ENCODE measurements at places on chromosomes 2 and 18.

GRCh38 chr2:218374795-218375194 lies 7.3 kb upstream of the SLC11A1 start:
- DNase-seq, result no peak

DNA sequence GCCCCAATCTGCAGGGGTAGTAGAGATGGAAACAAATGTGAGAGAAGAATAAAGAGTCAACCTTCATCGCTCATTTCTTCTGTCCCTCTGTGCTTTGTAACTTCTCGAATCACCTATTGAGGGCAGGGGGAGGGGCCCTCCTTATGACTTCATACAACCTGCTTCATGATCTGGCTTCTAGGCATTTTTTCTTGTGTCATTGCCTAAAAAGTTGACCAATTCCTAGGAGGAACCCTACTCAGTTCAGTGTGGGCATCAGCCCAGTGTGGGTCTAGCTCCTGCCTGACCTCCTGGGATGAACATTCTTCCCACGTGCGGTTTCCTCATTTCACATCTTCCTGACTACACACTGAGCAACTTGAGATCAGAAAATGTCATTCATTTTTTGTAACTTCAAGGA lies 46.3 kb upstream of the CREB1 start:
- no peak for DNase-seq

- DNase-seq, result no peak
Measured at GRCh38 chr18:8809514-8809913, 104.2 kb downstream of the MTCL1 start.

DNA sequence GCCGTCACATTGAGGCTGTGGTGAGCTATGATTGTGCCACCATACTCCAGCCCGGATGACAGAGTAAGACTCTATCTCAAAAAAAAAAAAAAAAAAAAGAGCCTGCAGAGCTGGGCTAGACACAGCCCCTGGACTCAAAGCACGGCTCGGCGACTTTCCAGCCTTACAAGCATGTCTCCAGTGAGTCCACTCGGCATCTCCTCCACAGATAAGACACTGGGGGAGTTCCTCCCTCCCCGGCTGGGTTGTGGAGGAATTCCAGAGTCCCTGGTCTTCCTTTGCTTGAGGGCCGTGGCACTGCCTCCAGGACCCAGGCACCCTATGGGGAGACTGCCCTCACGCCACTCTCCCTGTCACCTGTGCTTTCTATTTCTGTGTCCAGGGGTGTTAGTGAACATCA lies 30.9 kb upstream of the RPL31 start:
- no peak for DNase-seq

GRCh38 chr2:19228715-19229114 lies 129.7 kb downstream of the OSR1 start:
- no peak for DNase-seq

GRCh38 chr2:101041413-101041812 lies 39.3 kb downstream of the RPL31 start:
- no peak for DNase-seq

DNA sequence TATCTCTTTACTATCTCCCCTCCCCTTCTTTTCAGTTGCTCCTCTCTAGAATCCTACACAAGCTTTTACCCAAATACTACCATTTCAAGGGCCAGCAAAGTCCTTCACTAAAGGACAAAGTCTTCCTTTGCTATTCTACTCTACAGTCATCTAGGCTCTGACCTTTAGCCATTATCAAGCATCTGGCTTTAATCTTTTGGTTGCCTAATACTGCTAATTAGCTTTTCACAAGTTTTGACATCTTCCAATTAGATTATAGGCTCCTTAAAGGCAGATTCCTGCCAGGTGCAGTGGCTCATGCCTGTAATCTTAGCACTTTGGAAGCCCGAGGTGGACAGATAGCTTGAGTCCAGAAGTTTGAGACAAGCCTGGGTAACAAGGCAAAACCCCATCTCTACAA lies 194.4 kb downstream of the SH3BP4 start:
- no peak for DNase-seq

DNA sequence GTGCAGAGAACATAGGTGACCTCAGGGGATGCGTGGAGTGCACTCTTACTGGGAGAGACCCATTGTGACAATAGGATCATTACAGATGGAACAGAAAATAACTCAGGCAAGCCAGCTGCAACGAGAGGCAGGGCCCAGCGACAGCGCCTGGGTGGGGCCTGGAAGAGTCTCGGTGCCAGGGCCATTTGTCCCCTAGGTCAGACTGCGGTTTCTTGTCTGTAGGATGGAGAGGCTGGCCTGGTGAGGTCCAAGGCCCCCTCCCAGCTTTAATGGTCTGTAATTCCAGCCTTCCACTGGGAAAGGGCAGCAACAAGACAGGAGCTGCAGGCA lies 208.6 kb upstream of the APCDD1 start:
- no peak for DNase-seq

GRCh38 chr18:61742565-61743429 lies 150.0 kb downstream of the RNF152 start:
- DNase-seq, result no peak

GRCh38 chr2:42566025-42566424 lies 2.4 kb upstream of the MTA3 start:
- no peak for DNase-seq

DNA sequence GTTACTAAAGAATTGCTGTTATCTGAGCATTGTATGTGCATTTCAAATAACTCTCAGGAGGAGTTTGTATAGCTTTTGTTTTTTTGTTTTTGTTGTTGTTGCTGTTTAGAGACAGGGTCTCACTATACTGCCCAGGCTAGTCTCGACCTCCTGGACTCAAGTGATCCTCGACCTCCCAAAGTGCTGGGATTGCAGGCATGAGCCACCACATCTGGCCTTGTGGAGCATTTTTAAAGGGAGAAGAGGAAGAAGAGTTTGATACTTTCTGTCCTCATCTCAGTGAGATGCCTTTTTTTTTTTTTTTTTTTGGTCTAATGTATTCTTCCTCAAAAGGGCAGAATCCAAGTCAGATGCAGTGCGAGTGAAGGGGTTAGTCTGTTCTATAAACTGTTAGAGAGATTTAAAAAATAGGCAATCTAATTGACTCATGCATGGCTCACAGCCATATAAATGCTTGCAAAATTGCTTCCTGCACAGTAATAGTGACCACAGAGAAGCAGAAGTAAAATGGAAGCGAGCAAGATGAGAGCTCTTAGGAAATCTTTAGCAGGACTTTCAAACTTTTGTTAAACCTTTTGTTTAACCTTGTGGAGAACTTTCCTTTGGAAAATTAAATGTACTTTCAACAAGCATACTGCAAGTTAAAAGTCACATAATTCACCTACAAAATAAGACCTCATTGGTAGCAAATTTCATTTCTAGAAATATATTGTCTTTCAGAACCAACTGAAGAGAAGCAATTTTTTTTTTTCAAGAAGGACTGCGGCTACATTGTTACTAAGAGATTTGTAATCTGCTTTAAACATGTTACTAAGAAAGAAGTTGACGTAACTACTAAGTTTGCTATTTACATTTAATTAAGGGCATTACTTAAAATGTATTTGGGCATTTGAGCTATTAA lies 52.3 kb upstream of the ROCK1 start:
- no peak for DNase-seq

DNA sequence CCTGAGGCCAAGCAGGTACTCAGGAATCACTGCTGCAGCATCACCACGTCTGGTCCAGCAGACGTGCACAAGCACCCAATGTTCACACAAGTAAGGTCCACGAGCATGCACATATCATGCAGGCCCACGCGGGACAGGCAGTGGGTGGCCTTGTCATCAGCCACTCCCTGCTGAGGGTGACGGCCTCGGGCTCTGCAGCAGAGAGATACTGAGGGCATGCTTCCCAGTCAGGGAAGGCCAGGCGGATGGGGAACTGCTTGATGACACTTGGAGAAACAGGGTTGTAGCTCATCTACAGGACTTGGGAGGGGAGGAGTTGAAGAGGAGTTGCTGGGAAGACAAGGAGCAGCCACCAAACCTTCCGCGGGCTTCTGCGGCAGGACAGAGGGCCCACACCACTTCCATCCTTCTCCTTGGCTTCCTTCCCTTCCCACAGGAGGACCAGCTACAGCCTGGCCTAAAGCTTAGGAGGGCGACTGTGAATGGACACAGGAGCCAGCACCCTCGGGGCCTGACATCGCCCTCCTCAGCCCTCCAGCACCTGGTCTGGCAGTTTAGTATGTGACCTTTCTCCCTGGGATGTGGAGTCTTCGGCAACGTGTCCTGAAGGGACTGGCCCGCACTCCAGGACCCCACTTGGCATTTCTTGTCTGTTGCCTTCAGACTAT lies 15.2 kb downstream of the MFSD2B start:
- DNase-seq, result no peak

GRCh38 chr18:59385191-59385590 lies 26.1 kb upstream of the LMAN1 start:
- no peak for DNase-seq

- DNase-seq, result no peak
Measured at GRCh38 chr18:45006934-45007333, 326.2 kb downstream of the SETBP1 start.

GRCh38 chr2:229653531-229653930 lies 60.8 kb downstream of the DNER start:
- no peak for DNase-seq

DNA sequence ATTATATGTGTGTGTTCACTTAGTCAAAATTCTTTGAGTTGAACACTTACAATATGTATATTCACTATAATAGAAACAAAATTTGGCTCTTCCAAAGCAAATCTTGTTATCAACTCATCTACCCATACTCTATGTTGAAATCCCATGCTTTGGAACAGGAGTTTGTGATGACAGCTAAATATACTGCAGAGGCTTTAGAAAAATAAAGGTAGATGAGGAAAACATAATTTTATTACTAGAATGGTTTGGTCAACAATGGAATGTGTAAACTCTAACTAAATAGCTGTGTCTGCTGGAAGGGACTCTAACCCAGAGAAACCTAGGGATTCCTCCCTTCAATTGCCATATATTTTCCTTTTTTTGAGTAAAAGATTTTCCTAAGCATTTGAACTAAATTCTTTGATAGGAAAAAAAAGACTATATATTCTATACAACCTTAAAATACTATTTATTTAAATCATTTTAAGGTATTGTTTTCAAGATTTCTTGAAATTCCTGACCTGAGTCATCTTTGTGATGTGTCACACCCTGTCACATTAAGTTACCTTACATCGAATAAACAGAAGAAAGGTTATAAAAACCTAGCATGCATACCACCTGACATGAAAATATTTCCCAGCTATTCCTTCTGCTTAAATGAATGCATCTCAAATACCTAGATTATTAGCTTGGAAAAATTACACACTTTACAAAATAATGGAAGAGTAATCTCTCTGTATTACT lies 175.5 kb downstream of the OTX1 start:
- DNase-seq, result no peak

- DNase-seq, result peak; percentile 10
Measured at GRCh38 chr2:162244541-162245031, 1.3 kb upstream of the FAP start.

DNA sequence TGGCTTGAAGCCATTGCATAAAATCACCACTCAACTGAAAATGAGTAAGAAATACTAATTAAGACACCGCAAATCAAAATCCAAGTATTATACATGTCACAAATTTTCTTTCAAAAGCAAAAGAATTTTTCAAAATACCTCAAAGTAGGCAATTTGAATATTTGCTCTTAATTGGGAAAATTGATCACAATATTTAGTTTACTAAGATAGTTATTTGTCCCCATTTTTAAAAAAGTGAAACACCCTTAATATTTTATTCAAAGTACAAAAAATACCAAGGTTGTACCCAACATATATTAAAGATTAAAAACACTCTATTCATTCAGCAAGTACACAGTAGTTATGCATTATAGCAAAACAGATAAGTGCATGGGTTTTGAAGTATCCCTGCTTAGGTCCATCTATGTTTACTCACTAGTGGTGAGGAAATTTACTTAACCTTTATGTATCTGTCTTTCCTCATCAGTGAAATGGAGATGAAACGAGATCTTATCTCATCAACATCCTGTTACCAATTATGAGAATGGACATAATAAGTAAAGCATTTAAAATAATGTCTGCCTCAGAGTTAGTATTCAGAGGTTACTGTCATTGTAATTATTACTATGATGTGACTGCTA lies 35.1 kb downstream of the VPS54 start:
- DNase-seq, result no peak

DNA sequence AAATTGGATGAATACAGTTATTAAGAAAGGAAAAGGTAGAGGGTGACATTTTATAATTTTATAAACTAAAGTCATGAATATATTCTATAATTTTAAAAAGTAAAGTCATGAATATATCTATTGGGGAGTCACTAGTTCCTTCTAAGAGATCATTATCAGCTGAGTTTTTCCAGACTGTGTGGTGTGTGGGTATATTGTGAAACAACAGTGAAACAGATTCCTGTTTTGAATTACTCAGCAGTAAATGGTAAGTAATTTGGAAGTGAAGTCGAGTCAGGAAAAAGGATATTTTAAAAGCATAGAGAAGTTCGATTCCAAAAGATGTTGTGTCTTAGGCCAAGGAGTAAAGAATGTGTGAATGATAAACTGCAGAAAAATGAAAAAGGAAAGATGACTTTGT lies 1018.2 kb upstream of the NXPH2 start:
- no peak for DNase-seq

DNA sequence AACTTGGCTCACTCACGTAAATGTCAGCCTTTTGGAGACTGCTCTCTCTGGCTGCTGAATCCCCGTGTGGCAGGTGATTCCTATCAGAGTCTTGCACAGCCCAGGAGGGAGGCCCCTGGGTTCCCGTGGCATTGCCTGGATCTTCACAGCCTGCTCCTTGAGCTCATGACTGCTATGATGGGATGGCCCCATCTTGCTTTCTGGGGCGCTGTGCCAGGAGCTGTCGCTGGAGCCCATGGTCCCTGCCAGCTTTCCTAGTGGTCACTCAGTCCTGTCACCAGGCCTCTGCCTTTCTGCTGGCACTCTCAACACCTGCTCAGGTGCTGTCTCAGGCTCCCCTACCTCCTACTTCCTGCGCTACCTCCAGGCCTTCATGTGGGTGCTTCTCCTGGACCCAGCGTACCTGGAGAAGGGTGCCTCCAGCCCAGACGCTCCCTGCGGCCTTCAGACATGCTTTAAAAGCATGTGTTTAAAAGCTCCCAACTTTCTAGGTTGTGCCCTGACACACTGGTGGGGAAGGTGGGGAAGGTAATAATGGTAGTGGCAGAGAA lies 110.1 kb downstream of the MCFD2 start:
- DNase-seq, result no peak

DNA sequence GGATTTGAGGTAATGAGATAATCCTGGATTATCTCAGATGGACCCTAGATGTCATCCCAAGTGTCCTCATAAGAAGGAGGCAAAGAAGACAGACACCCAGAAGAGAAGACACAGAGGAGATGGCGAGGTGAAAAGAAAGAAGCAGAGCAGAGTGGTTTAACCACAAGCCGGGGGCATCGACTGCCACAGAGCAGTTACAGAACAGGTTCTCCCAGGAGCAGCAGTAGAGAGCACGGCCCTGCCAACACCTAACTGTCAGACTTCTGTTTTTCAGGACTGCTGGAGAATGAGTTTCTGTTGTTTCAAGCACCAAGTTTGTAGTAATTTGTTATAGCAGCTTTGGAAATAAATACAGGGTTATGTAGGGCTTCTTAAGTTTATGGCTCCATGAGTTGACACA lies 437.0 kb downstream of the THSD7B start:
- DNase-seq, result no peak

GRCh38 chr2:3100386-3100785 lies 277.2 kb downstream of the EIPR1 start:
- no peak for DNase-seq

- DNase-seq, result peak; percentile 65
Measured at GRCh38 chr2:201363857-201364560, 6.9 kb upstream of the FLACC1 start.

- DNase-seq, result no peak
Measured at GRCh38 chr2:164785457-164785856, 56.2 kb downstream of the COBLL1 start.

Data from SK-MEL-5 (cell line).